ENCODE measurements at places on chromosomes 7 and 10.

GRCh38 chr7:5578495-5578894, 154.9 kb upstream of the TNRC18 start:
- DNase-seq, result no peak

- DNase-seq, result no peak
These were observed 637 bp downstream of the HSPA14 start for GRCh38 chr10:14838582-14839304.

- no peak for DNase-seq
These were observed 930 bp upstream of the HOXA10 start for GRCh38 chr7:27174874-27175625.

DNA sequence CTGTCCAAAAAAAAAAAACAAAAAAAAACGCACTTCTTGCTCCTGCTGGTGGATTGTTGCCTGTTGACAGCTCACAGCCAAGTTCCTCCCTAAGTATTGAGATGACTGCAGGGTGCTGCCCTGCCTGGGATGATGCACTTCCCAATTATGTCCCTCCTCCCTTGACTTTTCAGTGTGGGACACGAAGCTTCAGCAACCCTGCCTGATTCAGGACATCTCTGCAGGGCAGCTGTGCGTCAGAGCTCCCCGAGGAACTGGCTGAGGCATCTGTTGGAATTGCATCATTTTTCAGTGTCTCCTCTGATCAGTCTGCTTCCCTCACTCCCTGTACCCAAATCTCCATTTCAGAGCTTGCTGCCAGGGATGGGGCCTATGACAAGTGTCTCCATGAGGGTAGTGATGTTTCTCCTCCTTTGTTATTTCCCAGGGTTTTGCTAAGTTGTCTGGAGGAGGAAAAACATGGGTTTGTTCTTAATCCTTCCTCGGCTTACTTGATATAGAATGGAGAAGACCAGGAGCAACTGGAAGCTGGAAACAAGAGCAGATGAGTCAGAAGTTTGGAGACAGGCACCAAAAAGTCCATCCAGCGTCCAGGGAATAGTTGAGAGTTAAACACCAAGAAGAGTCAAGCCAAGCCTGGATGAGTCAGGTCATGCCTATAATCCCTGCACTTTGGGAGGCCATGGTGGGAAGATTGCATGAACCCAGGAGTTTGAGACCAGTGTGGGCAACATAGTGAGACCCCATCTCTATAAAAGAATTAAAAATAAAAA, 355.1 kb downstream of the GALNT17 start:
- no peak for DNase-seq

DNA sequence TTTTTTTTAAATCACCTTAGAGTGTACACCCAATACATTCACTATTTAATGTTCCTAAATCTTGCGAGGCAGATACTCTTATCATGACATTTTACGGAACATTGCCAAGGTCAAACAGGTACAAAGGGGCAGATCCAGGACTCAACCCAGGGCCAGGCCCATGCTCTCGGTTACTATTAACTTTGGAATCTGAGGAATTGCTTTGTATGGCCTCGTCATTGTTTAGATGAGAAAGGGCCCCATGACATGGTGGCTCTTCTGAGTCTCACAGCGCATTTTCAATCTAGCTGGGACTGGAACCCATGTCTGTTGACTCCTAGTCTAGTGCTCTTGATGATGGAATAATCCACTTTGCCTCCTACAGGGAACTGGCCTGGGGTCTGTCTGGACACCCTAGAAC, 59.1 kb downstream of the GATA3 start:
- DNase-seq, result no peak

DNA sequence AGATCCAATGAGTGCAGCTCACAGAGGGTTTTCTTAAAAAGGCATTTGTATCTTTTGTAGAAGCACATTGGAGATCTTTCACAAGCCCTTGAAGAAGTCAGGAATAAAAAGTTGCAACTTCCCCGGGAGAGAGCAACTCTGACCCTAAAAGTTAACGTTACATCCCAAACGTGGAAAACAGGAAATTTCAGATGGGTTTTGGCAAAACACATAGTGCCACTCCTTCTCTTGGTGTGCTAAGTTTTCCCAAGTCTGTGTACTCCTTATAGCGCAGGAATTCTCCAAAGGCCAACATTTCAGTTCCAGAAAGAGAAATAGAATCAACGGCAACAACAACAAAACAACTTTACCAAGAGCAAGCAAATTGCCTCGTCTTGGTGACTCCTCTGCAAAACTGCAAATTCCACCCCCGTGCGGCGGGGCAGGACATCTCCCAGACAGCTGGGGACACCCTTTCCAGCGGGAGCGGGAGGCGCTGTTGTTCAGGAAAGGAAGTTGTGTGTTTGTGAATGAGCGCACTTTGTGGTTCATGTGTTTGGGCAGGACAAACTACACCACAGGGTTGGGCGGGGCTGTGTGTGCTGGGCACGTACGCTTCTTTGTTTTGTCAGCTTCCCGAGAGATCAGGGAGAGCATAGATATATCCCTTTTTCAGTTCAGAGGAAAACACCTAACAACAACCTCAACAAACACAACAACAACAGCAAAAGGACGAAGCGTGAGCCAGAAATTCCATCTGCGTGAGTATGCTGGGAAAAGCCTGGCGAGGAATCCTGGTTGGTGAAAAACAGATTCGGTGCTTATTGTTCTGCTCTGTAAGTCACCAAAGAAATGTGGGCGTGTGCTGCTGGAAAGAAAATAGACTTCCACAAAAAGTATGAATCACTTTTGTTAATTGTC, 294.7 kb upstream of the PITRM1 start:
- DNase-seq, result peak; percentile 100

GRCh38 chr10:123140164-123140982, 4.6 kb downstream of the HMX3 start:
- DNase-seq, result no peak

- no peak for DNase-seq
These were observed 113.4 kb upstream of the AHR start for GRCh38 chr7:17184805-17185689.

DNA sequence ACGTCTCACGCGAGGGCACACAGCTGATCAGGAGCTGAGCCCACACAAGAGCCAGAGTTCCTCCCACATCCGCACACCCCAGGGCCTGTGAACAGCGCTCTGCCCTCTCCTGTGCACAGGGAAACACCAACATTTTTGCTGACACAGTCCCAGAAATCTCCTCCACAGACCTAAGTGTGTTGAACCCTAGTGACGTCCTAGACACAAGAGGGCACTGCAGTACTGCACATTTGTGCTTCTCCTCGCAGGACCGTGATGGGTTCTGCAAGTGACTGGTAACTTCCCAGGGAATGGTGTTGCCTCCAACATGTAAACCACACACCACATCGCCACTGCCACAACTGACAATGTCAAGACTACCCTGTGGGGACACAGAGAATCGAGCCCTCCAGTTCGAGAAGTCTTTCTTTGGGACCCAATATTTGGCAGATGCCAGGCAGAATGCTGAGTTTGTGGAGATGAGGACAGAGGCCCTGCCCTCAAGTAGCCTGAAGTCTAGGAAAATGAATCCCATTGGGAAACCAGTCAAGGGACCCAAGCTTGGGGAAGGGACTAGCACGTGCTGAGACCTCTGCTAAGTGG, 170.3 kb downstream of the PAXIP1 start:
- DNase-seq, result no peak

DNA sequence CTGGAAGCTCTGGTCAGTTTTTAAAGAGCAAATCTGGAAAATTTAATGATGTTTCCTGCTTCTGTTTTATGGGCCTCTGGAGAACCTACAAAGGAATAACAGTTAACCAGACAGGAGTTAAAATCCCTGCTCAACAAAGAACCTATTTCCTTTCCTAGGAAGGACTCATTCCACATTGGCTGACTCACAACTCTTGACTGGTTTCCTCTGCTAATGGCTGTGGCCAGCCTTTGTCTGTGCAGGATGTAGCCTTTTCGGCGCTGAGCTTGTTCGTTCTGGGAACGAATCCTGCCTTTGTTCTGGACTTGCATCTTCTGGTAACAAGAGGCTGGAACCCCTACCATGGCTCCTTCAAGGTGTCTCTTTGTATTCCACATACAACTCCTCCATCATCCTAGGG, 112.8 kb upstream of the PDCD4 start:
- DNase-seq, result no peak

DNA sequence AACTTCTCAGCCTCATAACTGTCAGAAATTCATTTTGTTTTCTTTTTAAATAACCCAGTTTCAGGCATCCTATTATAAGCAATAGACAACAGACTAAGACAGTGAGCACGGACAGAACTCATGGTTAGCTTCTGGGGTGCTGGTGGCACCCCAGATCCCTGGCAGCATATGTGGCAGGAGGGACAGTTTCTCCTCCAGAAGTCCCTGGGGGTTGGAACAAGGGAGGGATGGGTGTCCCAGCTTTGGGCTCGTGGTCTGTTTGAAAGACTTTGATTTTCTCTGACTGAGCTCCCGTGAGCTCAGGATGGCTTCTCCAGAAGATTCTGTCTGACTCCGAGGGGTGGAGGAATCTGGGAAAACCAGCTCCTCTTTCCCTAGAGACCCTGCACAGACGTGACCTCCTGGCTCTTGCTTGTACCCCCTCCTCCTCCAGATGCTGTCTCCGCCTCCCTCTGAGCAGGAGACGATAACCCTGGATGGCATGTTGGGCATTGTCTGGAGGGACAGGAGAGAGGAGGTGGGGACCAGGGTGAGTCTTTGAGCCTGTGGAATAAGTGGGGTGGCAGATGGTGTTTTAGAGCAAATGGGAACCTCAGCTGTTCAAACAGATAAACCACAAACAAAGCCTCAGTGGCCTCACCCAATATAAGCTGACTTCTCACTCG, 421.1 kb downstream of the GLRX3 start:
- DNase-seq, result no peak

DNA sequence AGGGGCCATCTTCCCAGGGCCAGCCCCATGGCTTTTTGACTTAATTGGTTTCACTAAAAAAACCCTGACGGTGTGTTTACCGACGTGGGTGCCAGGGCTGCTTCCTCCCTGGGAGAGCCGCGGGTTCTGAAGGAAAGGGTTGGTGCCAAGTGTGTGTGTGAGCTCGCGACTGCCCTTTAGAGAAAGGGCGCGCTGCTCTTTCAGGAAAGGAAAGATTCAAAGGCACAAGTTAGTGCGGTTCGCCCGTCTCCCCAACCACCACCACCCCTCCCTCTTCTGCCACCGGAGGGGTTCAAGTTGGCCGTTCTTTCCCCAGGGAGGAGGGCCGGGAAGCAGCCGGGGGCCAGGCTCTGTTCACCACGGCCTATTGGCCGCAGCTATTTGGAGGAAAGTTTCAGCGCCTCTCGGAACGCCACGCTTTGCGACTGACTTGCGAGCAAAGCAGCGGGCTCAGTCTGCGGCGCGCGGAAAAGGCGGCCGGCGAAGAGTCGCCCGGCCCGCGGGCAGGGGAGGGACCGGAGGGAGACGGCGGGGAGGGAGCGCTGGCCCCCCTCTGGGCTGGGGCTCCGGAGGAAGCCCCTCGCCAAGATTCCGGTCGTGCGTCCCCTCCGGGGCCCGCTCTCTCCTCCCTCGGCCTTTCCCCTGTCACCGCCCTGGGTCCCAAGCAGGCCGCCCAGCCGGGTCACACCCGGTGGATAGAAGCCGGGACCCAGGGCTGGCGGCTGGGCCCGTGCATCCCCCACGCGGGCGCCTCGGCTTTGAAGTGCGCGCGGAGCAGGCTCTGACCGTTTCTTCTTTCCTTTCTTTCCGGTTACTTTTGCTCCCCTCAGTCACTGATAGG, 165.9 kb upstream of the PPP1R3A start:
- peak; percentile 25 for DNase-seq

DNA sequence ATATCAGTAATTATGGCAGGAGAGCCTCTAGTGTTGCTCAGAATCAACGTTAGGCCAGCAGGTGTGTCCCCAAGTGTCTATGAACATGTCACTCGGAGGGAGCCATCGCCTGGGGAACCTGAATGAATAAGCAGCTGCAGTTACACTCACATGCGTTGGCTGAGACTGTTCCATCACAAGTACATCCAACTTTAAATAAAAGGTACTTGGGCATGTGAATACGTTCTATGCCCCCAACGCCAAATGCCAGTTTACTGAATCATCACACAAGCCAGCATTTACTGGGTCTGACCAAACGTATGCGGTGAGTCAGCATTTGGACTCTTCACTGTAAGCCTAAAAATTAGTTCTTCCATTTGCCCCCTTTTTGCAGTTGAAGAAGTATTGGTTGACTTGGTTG, 207.6 kb upstream of the PLXNA4 start:
- DNase-seq, result peak; percentile 26

DNA sequence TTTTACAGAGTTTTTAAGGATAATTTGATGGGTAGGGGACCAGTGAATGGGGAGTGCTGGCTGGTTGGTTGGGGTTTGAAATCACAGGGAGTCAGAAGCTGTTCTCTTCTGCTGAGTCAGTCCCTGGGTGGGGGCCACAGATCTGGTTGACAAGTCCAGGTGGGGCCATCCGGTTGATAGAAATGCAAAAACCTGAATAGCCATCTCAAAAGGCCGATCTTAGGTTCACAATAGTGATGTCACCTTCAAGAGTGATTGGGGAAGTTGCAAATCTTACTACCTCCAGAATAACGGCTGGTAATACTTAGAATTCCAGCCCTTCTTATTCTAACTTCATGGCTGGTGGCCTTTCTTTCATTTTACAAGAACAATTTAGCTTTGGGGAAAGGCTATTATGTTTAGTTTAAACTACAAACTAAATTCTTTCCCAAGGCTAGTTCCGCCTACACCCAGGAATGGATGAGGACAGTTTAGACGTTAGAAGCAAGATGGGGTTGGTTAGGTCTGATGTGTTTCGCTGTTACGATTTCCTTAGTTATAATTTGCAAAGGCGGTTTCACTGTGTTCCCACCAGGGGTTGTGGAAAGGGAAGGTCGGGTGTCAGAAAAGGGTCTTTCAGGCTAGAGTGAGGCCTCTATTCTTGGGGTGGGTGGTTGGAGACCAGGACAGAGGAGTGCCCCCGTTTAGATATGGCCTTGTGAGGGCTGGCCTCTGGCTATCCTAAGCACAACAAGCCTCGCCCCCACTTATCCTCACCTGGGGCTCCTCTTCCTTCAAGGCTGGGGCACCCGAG, 27.4 kb downstream of the IFT22 start:
- DNase-seq, result no peak

GRCh38 chr7:2037808-2038522, 194.8 kb downstream of the MAD1L1 start:
- no peak for DNase-seq

GRCh38 chr7:151851782-151852181, 25.1 kb downstream of the PRKAG2 start:
- DNase-seq, result no peak

- DNase-seq, result no peak
These were observed 20.8 kb downstream of the GHRHR start for GRCh38 chr7:30984359-30985107.

GRCh38 chr10:117131376-117132327, 6.4 kb downstream of the VAX1 start:
- DNase-seq, result no peak

- no peak for DNase-seq
These were observed 38.8 kb downstream of the TMEM60 start for GRCh38 chr7:77759294-77759889.

GRCh38 chr7:69078997-69079769, 519.1 kb upstream of the AUTS2 start:
- no peak for DNase-seq

- DNase-seq, result peak; percentile 63
These were observed at the start of gene TOMM7 for GRCh38 chr7:22822486-22823141. Gene TOMM7, minus strand, starts transcription at chr7:22822849. Its CDS starts 70 bp downstream, at chr7:22822779.

- DNase-seq, result no peak
These were observed 31.9 kb downstream of the WDR11 start for GRCh38 chr10:120883071-120883470.

- no peak for DNase-seq
These were observed 787.0 kb upstream of the C7orf33 start for GRCh38 chr7:147803606-147804005.

All from epithelial cell of proximal tubule (primary cell).